ENCODE measurements at places on chromosomes 13 and 19.

DNA sequence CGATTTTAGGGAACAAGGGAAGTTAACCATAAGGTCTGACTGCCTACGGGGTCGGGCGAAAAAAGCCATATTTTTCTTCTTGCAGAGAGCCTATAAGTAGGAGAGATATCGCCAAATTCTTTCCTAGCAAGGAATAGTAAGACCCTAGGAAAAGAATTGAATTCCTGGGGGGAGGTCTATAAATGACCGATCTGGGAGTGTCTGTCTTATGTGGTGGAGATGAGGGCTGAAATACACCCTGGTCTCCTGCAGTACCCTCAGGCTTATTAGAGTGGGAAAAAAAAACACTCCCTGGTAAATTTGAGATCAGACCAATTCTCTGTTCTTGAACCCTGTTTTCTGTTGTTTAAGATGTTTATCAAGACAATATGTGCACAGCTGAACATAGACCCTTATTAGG lies 447.5 kb upstream of the ATXN8OS start:
- no peak for DNase-seq

- DNase-seq = no peak
Measured at GRCh38 chr19:35644987-35645679, 3.0 kb upstream of the COX6B1 start.

GRCh38 chr19:42386974-42387707 lies 3.0 kb downstream of the CNFN start:
- DNase-seq = no peak

GRCh38 chr19:35816262-35816661 lies 3.6 kb upstream of the PRODH2 start:
- DNase-seq = no peak

DNA sequence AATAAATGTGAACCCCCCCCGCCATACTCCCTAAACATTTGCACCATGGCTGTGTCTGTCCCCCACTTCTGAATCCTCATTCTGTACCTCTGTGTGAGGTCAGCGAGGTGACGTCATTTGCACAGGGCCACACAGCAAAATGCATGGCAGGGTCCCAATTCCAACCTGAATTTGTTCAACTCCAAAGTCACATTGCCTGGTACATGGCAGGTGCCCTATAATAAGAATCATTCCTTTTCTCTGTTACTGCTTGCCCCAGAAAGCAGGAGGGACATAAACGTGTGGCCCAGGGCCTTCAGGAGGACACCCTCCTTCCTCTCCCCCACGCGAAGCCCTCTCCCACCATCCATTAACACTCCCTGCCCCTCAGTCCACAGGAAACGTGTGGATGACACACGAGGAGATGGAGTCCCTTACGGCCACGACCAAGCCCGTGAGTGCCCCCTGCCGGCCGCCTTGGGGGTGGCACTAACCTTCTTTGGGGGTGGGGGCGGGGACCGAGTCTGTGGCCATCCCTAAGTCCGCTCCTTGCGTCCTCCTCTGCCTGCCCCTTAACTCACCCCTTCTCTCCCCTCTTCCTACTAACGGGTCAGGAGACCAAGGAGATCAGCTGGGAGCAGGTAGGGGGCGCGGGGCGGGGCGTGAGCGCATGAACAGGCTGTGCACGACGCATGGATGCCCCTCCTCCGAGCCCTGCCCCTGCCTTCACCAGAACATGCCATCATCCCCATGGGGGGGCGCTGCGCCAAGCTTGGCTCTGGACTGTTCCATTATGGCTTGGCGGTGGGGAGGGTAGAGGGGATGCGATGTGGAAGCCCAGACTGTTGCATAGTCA lies 9.4 kb downstream of the HRC start:
- DNase-seq = no peak

- DNase-seq = no peak
Measured at GRCh38 chr13:62065016-62065415, 649.4 kb upstream of the PCDH20 start.

DNA sequence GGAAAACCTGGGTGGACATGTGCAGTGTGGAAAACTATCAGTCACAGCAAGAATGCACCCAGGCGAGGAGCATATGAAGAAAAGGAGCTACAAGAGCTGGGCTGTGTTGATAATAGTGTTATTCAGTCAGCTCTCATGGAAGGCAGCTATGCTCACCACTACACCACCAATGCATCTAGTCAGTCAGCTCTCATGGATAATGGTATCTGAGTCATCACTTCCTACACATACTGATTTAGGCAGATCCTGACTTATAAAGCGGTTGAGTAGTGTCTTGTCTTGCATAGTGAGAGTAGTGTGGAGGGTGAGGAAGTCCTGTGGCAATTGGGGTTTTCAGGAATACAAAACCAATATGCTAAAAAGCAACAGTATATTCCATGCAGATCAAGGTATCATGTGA lies 9.1 kb upstream of the ZNF160 start:
- DNase-seq = no peak

GRCh38 chr13:32179708-32180107 lies 135.5 kb downstream of the ZAR1L start:
- DNase-seq = no peak

DNA sequence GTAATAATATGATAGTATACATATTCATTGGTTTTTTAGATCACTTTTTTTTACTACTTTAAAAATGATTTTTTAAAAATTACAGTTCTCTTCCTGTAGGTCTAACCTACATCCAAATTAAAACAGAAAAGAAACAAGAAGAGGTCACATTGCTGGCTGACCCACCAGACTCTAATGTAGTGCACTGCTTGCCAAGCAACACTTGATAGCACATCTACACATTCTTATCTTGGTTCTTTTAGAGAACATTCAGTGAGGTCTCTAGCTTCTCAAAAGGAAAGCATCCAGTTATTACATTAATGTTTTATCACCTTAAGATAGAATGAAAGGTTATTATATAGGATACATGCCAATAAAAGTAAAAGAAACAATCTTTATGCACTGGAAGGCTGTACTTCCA lies 35.6 kb downstream of the NDFIP2 start:
- no peak for DNase-seq

GRCh38 chr13:52713894-52714293 lies 25.7 kb downstream of the CNMD start:
- DNase-seq = no peak

DNA sequence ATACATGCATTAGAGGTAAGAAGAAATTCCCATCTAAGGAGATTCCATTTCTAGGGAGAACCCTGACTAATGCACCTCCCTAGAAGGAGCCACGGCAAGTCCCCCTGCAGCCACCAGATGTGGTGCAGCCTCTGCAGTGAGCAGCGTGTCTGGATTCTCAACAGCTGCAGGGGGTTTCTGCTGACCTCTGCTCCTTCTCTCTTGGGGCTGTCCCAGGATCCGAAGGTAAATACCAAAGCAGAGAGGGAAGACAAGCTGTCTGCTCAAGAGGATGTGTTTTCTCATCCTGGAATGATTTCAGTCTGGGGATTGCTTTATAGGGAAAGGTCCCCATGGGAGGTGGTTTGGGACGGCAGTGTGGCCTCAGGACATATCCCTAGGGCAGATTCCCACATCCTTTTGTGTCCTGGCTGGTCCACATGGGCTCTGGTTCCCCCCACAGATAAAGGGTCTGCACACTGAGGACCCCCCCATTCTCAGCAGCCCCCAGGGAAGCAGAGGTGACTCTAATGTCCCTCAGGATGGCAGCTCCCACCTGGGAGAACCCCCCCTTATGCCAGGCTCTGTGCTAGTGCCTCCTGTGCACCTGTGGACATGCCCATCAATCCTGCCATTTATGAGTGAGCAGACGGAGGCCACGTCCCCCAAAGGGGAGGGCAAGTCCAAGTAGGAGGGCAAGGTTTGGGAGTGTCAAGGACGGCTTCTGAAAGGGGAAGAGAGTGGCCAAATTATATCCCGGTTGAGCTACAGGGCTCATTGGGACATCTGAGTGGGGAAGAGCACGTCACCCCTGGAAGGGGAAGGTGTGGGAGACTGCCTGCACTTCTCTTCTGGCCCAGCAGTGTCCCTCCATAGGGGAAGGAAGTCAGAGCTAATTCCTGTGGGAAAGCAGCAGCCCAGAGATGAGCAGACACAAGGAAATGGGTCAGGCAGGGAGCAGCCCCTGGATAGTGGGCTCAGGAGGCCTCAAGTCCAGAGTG lies 10.2 kb upstream of the OR10H5 start:
- no peak for DNase-seq

- no peak for DNase-seq
Measured at GRCh38 chr19:10432736-10433130, 12.4 kb downstream of the PDE4A start.

- no peak for DNase-seq
Measured at GRCh38 chr19:1766800-1767352, 13.6 kb downstream of the ONECUT3 start.

DNA sequence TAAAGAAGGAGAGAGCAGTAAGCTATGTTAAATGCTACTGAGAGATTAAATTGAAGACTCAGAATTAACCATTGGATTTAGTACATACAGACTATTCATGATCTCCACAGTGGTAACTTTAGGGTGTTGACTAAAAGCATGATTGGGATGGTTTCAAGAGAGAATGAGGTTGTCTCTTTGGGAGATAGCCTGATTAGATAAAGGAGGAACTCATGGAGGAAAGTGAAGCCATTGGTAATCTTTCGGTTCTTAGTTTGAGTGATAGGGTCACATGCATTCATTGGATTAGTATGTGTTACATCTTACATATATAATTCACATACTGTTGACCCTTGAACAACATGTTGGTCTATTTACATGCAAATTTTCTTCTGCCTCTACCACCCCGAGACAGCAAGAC lies 18.8 kb upstream of the KL start:
- DNase-seq = no peak

- DNase-seq = no peak
Measured at GRCh38 chr19:42166316-42166715, 34.1 kb upstream of the POU2F2 start.

DNA sequence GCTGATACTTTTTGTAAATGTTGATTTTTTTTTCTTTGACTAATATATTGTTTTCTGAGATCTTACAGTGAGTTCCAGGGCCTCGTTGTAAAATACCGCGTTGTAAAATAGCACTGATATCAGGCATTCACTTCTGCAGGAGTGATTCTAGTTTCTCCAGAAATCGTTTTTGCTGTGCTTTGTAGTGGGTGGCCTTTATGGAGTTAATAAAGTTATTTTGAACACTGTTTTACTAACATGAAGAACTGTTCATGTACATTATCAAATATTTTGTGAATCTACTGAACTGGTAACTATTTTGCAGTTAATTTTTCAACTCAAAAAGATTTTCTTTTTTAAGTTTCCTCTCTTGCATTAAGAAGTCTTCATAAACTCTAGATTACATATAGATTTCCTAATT lies 985 bp upstream of the ZNF266 start:
- DNase-seq = no peak

DNA sequence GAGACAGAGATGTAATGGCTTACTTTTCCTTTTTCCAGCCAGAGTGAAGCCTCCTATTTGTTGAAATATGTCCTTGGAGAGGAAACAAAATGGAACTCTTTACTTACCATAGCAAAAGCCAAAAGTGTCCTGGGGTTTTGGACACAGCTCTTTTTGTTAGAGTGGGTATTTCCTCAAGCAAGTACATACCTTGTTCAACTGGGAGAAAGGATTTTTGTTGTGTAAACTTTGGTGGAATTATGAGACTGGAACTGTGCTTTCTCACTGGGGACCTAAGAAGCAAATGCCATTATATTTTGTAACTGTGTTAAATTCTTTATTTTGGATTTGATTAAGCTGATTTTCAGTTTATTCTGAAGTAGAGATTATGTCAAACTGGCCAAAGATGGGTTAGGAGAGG lies 58.4 kb downstream of the CYSLTR2 start:
- no peak for DNase-seq

DNA sequence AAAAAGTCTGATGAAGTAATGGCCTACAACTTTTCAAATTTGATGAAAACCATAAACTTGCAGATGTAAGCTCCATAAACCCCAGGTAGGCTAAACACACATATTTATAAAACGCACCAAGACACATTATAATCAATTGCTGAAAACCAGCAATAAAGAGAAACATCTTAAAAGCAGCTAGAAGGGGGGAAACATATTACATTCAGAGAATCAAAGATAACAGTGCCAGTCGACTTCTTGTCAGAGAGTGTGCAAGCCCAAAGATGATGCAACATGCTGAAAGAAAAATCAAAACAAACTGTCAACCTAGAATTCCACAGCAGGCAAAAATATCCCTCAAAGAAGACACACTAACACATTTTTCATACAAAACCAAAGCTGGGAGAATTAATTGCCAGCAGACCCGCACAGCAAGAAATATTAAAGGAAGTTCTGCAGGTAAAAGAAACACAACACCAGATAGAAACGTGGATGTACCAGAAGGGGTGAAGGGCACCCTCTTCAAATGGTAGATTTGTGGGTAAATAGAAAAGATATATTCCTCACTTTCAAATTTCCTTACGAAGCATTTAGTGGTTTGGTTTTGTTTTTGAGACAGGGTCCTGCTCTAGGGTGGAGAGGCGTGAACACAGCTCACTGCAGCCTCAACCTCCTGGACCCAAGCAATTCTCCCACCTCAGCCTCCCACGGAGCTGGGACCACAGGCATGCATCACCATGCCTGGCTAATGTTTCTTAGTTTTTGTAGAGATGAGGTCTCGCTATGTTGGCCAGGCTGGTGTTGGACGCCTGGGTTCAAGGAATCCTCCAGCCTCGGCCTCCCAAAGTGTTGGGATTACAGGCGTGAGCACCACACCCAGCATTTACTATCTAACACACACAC lies 16.5 kb upstream of the ATP1A3 start:
- peak; percentile 14 for DNase-seq

- DNase-seq = peak; percentile 83
Measured at GRCh38 chr19:55189403-55189835, 9.3 kb upstream of the SYT5 start.

- no peak for DNase-seq
Measured at GRCh38 chr19:47228937-47229675, 1.9 kb downstream of the BBC3 start.

DNA sequence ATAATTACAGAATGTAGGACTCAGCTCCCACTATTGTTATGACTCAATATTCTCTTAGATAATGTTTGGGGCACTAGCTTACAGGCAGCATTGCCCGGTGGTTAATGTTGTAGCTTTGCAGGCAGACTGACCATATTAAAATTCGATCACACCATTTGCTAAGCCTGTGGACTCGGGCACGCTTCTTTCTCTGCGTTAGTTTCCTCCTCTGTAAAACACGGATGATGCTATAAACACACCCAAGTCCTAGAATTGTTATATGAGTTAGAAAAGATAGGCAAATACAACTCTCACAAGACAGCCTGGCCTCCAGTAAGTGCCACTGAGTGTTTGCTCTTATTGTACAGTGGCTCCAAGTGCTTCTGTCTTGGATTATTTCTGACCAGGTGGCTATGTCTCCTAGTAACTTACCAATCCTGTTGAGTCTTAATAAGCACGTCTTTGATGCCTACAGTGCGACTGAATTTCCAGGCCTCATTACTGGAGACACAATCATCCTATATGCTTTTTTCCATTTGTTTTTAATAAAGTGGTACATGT lies 50.0 kb upstream of the ALOX5AP start:
- no peak for DNase-seq

GRCh38 chr19:3275583-3276340 lies 51.3 kb downstream of the CELF5 start:
- DNase-seq = no peak
